ENCODE measurements at places on chromosomes 16 and 17.
A peak's percentile ranks its signal among the peaks of the same experiment; 100 is the strongest.

- no peak for DNase-seq
These were observed 80.9 kb upstream of the STAC2 start for GRCh38 chr17:39306509-39307212.

DNA sequence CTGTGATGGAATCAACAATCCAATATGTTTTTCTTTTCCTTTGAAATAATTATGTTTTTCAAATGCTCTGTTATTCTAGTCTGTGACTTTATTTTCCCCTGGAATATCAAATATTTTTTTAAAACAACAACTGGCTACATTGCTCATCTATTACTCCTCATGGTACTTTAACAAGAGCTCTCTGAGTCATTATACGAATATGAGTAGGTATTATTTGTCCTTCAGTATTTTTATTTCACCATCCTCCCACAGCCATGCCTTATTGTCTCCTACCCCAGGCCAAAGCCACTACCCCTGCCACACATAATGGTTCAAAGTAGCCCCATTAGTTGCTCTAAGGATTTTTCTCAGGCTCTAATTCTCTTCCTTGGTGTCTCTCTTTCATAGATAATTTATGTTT is 1572.3 kb downstream of the CDH8 start:
- DNase-seq, result no peak

- no peak for DNase-seq
These were observed 43.1 kb downstream of the PIK3R5 start for GRCh38 chr17:8922451-8922850.

- DNase-seq, result no peak
These were observed 23.8 kb downstream of the MPP3 start for GRCh38 chr17:43809121-43809520.

DNA sequence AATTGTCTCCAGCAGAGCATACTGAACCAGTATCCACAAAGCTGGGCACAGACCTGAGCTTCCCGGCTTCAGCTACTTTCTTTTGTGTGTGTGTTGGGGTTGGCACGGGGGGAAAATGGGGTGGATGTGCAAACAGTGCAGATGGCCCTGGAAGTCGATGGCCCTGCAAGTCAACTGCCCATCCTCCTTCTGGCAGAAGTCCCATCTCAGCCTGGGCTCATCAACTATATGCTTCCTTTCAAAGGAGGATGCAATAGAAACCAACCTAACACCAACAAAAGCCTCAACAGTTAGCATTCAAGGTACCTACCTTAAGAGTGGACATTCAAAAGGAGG is 55.7 kb downstream of the SOX9 start:
- no peak for DNase-seq

DNA sequence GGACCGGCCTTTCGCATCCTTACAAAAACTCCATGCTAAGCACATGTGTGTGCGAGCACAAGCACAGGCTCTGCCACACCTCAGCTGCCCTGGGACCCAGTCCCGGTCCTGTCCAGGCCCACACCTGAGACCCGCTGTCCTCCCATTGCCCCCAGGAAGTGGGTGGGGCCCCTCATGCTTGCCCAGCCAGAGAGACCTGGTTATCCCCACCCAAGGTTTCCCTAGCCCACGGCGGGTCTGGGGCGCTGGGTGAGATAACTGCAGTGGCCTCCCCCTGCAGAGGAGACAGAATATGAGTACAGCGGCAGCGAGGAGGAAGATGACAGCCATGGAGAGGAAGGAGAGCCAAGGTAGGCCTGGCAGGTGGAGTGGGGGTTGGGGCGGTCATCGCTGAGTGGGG is 12.5 kb upstream of the C17orf107 start:
- DNase-seq, result no peak

GRCh38 chr16:86740906-86741799 is 162.8 kb downstream of the FOXL1 start:
- DNase-seq, result no peak

DNA sequence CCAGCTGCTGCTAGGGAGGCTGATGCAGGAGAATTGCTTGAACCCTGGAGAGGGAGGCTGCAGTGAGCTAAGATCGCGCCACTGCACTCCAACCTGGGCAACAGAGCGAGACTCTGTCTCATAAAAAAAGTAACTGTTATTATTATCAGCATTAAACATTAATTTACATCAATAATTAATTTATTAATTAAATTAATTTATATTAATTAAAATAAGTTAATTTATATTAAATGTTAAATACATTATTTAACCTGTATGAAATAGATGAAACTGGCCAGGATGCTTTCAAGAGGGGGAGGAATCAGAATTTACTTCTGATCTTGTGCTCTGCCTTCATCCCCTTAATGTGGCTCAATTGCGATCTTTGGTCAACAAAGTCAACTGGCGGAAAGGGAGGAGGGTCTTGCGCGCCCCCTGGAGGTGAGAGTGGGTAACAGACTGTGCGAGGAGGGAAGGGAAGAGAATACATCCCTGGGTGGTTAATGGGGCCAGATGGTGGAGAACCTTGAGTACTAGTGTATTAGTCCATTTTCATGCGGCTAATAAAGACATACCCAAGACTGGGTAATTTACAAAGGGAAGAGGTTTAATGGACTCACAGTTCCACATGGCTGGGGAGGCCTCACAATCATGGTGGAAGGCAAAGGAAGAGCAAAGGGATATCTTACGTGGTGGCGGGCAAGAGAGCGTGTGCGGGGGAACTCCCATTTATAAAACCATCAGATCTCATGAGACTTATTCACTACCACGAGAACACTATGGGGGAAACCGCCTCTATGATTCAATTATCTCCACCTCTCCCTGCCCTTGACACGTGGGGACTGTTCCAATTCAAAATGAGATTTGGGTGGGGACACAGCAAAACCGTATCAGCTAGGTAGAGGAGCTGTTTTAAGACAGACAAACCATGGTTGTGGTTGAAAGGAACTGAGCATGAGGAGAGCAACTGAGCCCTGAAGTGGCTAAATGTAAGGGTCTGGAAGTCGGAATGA is 15.7 kb upstream of the CPPED1 start:
- peak; percentile 80 for DNase-seq

- DNase-seq, result no peak
These were observed 28.3 kb upstream of the TEX2 start for GRCh38 chr17:64291268-64291851.

GRCh38 chr16:87457709-87458423 is 35.0 kb downstream of the ZCCHC14 start:
- peak; percentile 30 for DNase-seq

DNA sequence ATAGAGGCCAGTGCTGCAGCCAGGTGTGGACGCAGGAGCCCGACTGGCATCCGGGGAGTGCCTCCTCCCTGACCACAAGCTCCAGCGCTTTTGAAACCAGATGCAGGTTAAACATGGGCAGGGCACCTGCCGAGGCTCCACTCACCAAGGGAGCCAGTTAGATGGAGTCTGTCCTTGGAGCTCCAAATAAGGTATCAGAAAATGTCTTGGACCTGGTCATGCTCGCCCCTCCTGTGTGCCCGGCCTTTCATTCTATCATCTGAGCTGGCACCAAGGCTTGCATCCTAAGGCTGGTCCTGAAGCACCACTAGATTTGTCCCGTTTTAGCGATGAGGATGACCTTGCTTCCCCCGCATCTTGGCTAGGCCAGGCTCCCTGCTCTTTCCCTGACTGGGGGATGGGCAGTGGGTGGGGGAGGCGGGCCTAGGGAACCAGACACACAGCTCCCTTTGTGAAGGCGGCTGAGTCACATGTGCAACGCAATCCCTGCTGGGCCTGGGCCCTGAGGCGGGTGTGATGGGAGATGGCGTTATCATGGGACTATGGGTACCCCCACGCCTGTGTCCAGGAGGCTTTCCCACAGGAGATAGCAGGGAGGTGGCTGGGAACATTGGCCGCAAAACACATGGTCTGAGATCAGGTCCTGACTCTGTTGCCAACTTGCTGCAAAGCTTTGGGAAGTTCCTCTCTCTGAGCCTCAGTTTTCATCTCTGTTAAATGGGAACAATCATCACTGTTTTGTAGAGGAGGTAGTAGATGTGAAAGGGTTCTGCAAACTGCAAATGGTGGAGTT is 5.0 kb upstream of the ADGRG1 start:
- DNase-seq, result no peak

DNA sequence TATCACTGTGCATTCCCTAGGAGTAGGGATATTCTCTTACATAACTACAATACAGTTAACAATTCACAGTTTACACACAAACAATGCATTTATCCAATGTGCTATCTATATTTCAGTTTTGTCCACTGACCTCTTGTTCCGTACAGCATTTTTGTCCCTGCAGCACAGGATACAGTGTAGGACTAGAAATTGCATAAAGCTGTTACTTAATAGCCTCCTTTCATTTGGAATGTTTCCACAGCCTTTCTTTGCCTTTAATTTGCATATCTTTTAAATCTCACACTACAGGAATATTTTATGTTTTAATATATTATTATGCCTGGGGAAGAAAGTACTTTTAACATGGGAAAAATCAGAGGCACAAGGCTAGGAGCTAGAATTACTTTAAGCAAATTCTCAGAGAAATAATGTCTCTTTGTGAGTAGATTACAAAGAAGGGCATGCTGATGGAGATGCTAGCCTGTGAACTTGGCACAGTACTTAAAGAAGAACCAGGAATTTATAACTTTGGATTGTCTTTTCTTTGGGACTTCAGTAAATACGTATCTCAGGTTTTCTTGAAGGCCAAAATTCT is 144.3 kb downstream of the ITFG1 start:
- no peak for DNase-seq

DNA sequence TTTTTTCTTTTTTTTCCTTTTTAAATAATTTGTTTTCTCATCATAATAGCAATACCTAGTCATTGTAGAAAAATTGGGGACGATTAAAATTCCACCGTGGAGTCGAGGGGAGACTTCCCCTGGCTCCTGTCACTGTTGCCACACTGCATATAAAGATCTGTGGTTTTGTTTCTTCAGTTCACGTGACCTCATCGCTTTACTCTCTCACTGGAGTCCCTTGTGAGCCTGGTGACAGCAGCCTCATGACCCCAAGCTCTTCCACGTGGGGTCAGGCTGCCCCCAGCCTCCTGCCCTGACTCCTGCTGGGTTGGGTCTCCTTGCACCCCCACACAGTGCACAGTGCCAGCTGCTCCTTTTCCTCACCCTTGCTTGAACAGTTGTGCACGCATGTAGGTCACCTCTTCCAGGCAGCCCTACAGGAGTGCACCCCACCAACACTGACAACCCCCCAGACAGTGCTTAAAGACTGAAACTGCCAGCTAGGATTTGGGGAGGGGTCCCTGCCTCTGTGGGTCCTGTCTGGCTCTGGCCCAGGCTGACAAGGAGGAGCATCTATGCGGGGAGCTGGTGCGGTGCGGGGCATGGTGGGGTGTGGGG is 7.3 kb upstream of the METRNL start:
- no peak for DNase-seq

DNA sequence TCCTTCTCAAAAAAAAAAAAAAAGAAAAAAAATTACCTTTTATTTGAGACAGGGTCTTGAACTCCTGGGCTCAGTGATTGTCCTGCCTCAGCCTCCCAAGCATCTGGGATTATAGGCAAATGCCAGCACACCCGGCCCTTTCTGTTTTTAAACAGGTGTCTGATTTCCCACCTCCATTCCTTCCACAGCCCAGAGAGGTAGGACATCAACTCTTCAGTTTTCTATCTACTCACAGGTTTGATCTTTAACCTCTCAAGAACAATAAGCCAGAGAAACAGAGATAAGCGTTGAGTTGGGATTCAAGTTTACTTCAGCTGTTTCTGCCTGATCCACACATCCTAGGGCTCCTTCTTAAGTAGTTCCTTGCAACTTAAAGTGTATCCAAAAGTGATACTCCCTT is 41.5 kb upstream of the TEX2 start:
- no peak for DNase-seq

GRCh38 chr16:24789881-24790280 is 55.9 kb upstream of the SLC5A11 start:
- no peak for DNase-seq

Measured in stimulated activated CD4-positive, alpha-beta T cell treated with anti-CD3 and anti-CD28 coated beads, TNF-alpha, amount 100 ng/mL, for 24 hours (primary cell).